ENCODE measurements at places on chromosomes 11 and 22.

- no peak for DNase-seq
Measured at GRCh38 chr11:131350872-131351271, 19.5 kb upstream of the NTM start.

- DNase-seq, result peak; percentile 22
Measured at GRCh38 chr11:63592975-63593395, 21.2 kb downstream of the PLAAT3 start.

DNA sequence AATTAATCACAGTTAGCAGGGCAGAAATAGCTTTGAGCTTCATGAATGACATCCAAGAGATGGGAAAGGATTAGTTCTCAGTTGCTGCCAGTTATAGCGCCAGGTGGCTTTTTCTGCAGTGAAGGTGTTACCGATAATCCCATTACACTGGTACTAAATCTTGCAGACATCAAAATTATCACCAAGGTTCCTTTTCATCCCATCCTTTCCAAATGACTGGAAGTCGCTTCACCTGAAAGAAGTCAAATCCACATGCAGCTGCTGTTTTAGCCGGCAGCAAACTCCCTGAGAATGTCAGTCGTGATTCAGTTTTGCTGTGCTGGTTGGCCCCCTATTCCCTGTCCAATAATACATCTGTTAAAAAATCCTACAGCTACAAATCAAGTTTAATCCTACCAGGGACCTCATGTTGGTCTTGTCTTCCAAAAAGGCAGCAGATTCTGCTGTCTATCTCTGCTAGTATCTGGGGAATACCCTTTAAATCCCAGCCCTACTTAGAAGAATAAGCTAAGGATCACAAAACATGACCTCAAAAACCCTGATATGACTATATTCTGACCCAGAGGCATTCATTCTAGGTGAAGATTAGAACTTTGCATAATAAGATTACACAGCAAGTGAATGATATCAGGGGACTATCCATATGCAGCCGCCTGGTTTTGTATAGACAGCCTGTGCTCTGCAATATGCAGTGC is 31.7 kb downstream of the IMMP1L start:
- DNase-seq, result peak; percentile 67

DNA sequence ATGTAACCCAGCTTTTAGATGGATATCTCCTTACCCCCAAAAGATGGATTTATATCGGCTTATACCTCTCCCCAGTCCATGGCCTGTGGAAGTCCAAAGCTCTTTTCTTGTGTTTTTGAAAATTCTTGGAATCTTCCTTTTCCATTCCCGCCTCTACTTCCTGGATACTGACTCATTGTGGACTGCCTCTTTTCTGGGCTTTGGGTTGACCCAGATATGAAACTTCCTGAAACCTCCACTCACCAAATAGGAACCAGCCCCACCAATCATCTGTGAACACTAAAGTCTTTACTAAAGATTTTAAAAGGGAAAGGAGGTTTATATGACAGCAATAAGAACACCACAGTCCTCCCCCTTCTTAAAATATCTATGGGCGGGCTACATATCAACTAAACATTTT is 163.4 kb upstream of the SYN3 start:
- DNase-seq, result no peak

DNA sequence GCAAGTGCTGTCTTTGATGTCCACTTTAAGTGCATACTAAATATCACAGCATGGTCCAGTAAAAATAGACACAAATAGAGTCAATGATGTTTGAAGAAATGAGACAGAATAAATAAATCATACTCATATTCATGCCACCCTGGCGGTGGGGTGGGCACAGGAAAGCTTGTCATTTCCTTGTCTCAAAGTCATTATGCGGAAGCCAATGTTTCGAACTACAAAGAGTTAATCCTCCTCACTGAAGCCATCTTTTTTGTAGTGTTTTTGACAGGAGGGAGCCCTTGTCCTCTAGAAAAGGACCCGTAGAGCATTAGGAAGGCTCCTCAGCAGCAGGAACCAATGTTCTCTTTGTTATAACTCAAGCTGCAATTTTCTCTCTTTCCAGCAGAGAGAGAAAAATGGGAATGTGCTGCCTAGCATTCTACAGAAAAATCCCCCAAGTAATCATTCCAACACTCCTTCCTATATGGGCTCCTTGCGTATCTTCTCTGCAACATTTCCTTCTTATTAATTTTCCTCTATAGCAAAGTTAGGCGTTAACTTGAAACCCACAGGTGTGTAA is 30.6 kb downstream of the SC5D start:
- peak; percentile 39 for DNase-seq

- no peak for DNase-seq
Measured at GRCh38 chr11:32939866-32940265, 47.3 kb downstream of the QSER1 start.

DNA sequence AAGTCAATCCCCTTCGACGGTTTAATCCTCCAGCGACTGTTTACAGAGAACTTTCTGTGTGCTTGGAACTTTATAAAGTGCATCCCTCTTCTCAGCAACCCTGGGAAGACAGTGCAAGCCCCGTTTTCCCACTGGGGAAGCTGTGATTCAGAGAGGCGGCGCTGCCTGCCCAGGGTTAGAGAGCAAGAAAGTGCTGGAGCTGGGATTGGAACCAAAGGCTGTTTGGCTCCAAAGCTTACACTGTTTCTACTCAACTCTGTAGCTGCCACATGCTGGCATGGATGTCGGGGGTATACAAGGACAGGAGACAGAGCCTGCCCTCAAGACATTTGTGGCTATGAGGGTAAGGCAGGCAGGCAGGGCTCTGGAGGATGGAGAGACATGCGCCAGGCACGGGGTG is 13.0 kb downstream of the FBLN1 start:
- DNase-seq, result no peak

DNA sequence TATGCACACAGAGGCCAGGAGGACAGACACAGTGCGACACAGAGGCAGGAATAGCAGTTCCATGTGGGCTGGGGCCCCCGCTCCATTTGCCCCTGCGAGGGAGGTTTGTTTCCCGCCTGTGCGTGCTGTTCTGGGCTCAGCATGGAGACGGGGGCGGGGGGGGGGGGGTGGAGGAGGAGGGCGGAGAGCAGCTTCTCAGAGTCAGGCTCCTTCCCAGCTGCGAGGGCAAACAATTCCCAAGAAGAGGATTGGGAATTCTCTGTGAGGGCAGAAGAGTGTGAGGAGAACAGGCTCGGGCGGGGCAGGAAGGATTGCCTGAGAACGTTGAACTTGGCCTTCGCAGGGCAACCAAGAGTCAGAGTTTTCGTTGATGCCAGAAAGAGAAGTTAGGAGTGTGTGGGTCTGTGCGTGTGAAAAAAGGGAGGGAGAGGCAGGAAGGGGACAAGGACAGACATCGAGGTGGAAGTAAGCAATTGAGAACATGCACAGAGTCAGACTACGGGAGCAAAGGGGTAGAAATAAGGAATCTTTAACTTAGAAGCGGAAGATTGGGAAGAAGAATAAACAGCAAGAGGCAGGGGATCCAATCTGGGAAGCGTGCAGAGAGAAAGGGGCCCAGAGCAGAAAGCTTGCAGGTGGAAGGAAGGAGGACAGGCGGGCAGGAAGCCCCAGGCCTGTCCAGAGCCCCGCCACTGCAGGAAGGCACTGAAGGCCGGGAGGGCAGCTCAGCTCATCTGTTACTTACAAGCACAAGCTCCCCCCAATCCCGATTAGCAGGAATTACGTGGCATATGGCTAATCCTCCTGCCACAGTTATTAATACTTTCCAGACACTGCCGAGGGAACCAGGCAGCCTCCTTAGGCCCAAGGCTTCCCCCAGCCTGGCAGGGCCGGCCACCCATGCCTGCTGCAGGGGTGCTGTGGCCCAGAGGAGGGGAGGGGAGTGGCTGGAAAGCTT is 15.6 kb upstream of the JAM3 start:
- DNase-seq, result no peak

DNA sequence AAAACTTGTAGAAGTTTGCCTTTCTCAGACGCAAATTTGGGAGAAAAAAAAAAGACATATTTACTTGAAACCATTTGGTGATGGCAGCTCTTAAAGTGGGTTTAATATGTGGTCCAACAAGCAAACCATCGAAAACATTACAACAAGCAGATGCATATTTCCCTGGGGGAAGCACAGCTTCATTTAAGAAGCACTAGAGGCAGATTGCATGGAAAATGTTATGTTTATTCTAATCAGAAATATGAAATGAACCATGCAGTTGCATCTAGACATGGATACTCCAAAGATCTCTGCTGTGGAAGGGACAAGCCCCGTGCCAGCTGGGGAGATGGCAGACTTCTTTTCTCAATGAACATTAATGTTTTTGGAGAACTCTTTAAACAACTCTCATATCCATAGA is 57.4 kb upstream of the PARVA start:
- DNase-seq, result no peak

GRCh38 chr11:57203359-57203758 is 21.6 kb downstream of the LRRC55 start:
- DNase-seq, result no peak

DNA sequence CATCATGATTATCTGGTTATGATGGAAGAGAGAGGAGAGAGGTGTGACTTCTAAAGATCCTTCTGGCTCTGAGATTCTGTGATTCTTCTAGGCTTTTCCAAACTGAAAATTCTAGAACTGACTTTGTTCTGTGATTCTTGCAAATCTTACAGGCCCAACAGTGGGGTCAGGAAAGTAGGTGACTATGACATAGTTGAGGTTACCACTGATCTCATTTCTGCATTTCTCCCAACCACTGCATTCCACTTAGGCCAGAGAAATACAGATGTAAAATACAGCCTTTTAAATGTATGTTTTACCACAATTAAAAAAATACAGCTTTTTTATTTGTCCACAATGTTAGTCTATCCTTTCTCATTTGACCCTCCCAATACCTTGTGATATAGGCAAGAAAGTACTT is 83.7 kb downstream of the STIM1 start:
- DNase-seq, result no peak

DNA sequence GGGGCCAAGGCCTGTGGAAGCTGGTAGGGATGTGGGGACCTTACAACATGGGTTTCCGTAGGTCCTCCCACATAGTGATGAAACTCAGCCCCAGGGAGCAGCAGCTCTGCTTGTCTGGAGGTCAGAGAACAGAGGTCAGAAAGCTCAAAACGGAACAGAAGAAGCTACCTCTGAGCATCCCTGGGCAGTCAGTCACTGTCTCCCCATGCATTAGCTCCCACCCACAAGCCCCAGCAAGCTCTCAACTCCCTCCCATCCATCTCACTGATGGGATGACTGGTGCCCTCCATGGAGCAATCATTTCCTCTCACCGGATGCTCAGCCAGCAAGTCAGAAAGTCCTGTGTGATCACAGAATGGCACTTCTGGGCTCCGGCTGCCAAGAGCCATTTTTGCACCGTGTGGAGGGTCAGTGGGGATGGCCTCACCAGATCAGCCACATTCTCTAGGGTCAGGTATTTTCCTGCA is 1.9 kb downstream of the TPP1 start:
- DNase-seq, result no peak

GRCh38 chr11:11998091-11998781 is 10.2 kb downstream of the DKK3 start:
- DNase-seq, result no peak

DNA sequence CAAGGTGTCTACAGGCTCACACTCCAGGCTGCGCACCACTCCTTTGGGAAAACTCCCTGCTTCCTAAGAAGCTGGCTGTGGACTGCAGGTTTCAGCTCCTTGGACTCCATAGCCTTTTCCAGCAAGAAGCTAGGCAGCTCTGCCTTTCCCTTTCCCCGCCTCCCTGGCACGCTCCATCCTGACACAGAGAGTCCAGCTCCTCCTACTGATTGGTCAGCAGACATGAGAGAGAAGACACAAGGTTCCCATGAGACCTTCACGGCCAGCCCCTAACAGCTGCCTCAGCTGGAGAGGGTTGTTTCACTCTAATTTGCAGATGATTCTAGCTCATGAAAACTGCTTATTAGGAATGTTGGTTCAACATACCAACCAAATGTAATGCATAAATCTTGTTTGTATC is 27.6 kb downstream of the TENM4 start:
- peak; percentile 52 for DNase-seq

- no peak for DNase-seq
Measured at GRCh38 chr22:36379593-36380361, 8.0 kb downstream of the MYH9 start.

DNA sequence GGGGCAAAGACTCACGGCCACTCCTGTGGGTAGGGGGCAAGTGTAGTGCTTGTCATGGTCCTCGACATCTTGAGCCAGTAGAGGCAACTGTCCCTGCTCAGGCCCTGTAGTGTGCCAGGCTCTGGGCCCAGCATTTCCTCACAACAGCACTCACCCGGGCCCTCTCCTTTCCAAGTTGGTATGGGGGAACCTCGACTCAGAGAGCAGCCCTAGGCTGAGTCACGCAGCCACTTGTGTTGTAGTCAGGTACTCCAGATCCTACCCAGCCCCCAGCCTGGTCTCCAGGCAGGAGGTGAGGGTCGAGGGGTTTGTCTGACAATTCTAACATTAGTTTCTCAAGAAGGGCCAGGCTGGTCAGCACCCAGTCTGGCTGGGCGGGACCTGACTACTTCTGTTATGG is 4.1 kb downstream of the RELT start:
- DNase-seq, result no peak

DNA sequence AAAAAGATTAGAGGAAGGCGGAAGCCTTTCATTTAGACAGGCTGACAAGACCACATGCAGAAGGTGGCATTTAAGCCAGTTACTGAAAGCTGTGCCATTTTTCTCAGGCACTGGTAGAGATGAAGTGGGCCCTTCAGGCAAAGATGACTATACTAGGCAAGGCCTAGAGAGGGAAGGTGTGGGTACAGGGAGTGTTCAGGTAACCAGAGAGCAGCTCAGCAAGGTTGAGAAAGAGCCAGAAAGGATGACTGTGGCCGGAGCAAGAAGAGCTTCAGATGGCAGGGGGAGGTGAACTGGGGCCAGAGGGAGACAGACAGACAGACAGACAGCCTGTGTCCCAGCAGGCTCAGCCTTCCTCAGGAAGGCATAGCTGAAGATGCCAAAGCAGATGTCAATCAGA is 88.1 kb upstream of the NARS2 start:
- DNase-seq, result no peak

DNA sequence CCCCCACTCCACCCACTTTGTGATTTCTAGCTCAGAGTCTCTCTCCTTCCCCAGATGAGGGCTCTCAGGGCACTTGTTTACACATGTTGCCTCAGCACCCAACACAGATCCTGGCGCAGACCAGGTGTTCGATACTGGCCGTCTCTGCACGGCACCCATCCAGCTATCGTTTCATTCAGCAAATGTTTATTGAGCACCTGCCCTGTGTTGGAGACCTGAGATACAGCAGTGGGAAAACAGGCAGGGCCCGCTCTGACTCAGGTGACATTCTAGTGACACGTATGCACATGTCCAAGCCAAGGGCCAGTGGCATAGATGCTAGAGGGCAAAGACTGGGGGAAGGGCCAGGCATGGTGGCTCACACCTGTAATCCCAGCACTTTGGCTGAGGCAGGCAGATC is 71.9 kb downstream of the NFAM1 start:
- DNase-seq, result no peak
